ENCODE measurements at places on chromosomes 11 and 22.

DNA sequence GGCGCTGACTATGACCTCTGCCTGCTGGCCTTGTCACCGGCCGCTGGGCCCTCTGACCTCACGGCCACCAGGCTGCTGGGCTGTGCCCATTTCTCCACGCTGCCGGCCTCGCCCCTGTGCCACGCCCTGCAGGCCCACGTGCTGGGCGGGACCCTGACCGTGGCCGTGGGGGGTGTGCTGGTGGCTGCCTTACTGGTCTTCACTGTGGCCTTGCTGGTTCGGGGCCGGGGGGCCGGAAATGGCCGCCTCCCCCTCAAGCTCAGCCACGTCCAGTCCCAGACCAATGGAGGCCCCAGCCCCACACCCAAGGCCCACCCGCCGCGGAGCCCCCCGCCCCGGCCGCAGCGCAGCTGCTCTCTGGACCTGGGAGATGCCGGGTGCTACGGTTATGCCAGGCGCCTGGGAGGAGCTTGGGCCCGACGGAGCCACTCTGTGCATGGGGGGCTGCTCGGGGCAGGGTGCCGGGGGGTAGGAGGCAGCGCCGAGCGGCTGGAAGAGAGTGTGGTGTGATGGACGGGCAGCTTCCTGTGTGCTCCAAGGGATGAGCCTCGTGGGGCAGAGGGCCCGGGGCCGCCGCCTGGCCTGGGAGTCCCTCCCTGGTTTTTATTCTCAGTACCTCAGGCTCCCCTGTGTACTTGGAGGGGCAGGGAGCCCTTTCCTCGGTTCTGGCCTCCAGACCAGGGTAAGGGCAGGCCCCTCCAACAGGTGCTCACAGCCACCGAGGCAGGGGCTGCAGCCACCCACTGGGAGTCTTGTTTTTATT lies 3.0 kb downstream of the LRFN4 start:
- DNase-seq = no peak

- DNase-seq = no peak
Measured at GRCh38 chr22:38761202-38762162, 5.7 kb upstream of the SUN2 start.

GRCh38 chr11:128948583-128948982 lies 5.9 kb upstream of the TP53AIP1 start:
- no peak for DNase-seq

- DNase-seq = no peak
Measured at GRCh38 chr22:29871684-29872083, 11.3 kb upstream of the MTMR3 start.

DNA sequence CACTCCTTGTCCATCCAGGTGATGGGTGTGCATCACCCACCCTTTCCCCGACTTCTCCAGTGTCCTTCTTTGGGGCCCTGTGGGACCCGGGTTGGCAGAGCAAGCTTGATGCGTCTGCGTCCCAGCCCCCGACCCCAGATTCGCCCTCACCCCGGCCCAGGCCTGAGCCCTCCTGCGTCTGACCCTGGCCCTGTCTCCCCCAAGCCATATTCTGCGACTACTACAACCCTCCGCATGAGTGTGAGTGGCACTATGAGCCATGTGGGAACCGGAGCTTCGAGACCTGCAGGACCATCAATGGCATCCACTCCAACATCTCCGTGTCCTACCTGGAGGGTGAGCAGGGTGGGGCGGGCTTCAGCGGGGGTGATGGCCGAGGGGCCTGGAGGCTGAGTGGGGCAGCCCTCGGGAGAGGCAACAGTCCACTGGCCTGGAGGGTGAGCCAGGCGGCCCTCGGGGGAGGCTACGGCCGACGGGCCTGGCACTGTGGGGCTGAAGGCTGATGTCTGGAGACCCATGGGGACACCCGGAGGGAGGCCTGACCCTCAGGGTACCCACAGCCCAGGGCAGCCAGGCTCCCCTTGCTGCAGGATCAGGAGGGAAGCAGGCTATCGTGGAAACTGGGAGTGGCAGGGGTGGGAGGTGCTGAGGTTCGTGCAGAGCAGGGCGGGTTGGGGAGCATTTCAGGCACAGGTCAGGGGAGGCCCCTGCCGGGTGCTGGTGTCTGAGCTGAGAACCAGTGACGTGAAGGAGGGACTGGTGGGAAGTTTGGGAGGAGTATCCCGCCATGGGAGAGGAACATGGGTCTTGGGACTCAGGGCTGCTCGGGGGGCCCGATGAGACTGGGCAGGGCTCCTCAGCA lies 15.3 kb downstream of the MUC2 start:
- DNase-seq = no peak

- no peak for DNase-seq
Measured at GRCh38 chr11:71563406-71563805, 2.0 kb upstream of the KRTAP5-10 start.

Measured in stimulated activated CD4-positive, alpha-beta T cell treated with anti-CD3 and anti-CD28 coated beads, Interleukin-1b, Interleukin-23, amount 100 ng/mL, for 1 hour (primary cell).